ENCODE measurements at places on chromosomes 12 and 14.

- DNase-seq = no peak
Observed at GRCh38 chr12:22709292-22709691, 84.3 kb downstream of the ETNK1 start.

- DNase-seq = no peak
Observed at GRCh38 chr12:64903479-64904152, 79.2 kb downstream of the TBC1D30 start.

- no peak for DNase-seq
Observed at GRCh38 chr14:94322648-94323570, at the start of gene SERPINA6. TSS of gene SERPINA6 (minus strand) at chr14:94323336. CDS start at chr14:94314648, 8,688 bp downstream.

DNA sequence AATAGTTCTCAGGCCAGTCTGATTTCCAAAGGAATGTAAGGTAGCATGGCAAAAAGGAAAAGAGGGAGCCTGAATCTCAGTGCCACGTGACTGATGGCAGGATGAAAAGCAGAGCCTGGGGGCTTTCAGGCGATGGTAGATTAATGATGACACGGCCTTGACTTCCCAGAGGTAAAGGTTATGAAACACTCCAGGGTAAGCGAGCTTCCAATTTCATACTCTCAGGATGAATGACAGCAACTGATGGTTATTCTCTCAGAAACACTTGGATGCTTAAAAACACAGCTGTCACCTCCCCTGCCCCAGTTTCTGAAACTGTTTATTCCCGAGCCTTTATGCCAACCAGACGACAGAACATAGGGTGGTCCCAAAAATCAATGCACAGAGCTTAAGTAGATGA is 28.8 kb downstream of the GDF11 start:
- DNase-seq = no peak

DNA sequence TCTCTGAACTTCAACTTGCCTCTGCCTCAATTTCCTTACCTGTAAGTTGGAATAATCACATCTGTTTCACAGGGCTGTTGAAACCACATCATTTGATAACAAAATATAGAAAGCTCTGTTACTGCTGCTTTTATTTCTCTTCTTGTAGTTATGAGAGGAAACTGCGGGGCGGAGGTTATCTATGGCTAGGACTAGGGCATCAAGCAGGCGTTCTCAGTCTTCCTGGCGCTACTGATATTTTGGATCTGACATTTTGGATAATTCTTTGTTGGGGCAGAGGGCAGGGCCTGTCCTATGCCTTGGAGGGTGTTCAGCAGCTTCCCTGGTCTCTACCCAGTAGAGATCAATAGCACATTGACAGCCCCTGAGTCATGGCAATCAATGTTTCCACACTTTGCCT is 3.9 kb downstream of the P3H3 start:
- no peak for DNase-seq

GRCh38 chr14:61321385-61322010 is at the start of gene PRKCH:
TSS of gene PRKCH (plus strand) at chr14:61321579. CDS start at chr14:61322102, 523 bp downstream.
- DNase-seq = peak; percentile 80

- DNase-seq = no peak
Observed at GRCh38 chr12:101570047-101570446, 24.7 kb upstream of the MYBPC1 start.

GRCh38 chr12:128784030-128784760 is 39.6 kb downstream of the SLC15A4 start:
- no peak for DNase-seq

DNA sequence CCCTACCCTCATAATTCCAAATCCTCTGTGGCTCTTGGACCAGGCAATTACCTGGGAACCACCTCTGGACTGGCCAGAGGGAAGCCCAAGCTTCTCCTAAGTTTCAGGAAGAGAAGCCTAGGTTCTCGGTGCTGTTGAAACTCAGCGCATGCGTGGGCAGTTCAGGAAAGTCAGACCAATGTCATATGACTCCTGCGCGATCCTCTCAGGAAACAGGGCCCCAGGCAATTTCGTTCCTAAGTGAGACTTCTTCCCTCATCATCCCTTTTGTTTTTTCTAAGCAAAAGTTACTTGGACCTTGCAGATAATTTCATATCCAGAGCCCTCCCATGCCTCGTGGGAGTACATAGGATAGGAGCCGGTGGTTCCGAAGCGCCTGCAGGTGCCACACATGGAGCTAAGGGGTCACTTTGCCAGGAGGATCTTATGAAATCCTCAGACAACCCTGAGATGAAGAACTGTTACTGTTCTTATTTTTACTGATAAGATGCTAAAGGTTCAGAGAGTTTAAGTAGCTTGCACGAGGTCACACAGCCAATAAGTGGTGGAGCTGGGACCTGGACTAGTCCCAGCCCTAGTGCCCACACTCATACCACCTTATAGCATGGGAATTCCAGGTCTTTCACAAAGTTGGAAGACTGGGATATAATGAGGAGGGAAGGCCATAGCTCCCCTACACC is 168.2 kb downstream of the ZFP36L1 start:
- DNase-seq = no peak

DNA sequence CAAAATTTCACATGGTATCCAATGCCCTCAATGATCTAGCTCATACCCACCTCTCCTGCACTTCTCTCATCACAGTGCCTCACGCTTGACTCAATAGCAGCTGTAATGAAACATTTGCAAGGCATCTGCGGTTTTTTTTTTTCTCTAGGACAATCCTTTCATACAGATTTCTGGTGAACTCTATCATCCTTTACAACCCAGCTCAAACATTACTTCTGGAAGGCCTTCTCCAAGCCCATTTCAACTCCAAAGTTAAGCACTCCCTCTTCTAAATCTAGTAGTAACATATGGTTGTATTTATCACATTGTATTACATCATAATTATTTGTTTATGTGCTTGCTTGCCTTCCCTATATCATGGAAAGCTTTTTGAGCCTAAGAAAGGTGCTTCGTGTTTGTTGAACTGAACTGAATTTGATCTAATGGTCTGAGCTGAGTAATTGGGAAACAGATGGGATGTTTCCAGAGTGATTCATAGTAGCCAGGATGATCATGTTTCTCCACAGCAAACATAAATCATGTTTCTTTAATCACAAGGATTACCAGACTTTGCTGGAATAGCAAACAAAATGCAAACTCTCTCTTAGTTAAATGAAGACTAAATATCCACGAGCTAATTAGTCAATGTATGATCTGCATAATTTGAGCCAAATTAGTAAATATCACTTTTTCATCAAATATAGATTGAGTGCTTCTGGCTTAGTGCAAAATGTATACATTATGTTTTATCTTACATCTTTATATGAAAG is 14.3 kb downstream of the CFL2 start:
- no peak for DNase-seq

DNA sequence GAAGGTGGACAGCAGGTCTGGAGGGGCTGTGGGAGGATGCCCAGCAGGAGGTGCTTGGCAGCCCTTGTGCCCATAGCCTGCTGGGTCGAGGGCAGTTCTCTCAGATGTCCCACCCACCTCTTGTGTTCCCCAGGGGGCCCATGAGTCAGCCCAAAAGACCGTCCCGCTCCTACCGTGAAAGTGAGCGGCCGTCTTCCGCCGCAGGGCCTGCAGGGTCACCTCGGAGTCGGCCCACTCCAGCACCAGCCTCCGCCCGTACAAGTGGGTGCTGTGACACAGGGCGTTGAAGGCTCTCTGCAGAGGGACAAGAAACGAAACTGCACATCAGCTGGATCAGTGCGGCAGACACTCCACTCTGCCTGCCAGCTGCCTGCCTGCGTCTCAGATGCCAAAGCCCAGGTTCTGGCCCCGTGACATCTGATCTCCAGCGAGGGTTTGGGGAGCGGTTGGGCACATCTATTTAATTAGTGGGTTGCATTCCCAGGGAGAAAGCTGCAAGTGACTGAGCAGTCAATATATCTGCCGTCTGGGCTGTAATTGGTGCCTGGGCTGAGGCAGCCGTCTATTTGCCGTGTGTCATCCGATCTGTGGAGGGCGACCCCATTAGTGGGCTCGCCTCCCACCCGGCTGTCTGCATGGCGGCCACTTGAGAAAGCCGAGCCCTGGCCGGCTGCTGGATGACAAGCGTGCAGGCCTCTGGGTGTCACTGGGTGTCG is 121.5 kb downstream of the RBM19 start:
- no peak for DNase-seq

GRCh38 chr12:96870946-96871345 is 36.1 kb upstream of the NEDD1 start:
- no peak for DNase-seq

DNA sequence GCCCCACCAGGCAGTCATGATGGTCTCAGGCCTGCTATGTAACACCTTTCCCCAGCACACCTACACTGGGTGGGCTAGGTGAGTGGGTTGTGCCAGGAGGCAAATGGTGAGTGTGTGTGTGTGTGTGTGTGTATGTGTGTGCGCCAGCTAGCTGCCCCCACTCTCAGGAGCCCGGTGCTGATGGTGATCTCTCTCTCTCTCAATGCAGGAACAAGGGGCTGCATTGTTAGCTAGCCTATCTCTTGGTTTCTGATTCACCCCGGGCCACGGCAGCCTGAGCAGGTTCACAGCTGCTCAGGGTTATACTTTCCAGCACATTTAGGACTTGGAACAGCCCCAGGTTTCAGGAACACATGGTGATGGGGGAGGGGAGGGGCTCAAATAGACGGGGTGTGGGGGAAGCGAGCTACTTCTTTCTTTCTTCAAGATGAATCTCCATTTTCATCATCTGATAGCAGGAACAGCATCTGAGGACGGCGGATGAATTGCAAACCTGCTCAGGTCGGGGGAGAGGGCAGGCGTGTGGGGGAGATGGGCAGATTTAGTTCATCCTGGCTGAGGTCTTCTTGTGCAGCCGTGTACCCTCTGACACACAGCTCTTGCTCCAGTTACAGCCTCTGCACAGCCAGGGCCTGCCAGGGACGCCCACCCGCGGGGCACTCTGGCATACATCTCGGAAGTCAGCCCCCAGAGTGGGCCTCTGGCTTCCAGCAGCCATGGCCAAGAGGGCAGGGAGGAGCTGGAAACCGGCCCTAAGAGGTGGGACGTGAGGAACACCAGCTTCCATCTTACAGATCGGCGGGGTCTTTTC is 137.6 kb downstream of the ZFP36L1 start:
- no peak for DNase-seq

GRCh38 chr14:84112589-84112988 is 1417.4 kb upstream of the FLRT2 start:
- DNase-seq = no peak

- no peak for DNase-seq
Observed at GRCh38 chr12:2359725-2360629, 307.2 kb downstream of the CACNA1C start.

- no peak for DNase-seq
Observed at GRCh38 chr14:88870777-88871176, 46.3 kb downstream of the TTC8 start.

GRCh38 chr14:66022526-66022925 is 463.6 kb upstream of the CCDC196 start:
- peak; percentile 65 for DNase-seq

Data from ELF-1 (cell line).